ENCODE measurements at places on chromosomes 4 and X.
A peak's percentile ranks its signal among the peaks of the same experiment; 100 is the strongest.

- DNase-seq: no peak
Observed at GRCh38 chrX:13569479-13570260, at the start of gene EGFL6. Gene EGFL6 (plus strand): TSS chrX:13569601. CDS start chrX:13569862, 261 bp downstream.

- DNase-seq: no peak
Observed at GRCh38 chr4:174707051-174707676, 121.9 kb downstream of the GLRA3 start.

DNA sequence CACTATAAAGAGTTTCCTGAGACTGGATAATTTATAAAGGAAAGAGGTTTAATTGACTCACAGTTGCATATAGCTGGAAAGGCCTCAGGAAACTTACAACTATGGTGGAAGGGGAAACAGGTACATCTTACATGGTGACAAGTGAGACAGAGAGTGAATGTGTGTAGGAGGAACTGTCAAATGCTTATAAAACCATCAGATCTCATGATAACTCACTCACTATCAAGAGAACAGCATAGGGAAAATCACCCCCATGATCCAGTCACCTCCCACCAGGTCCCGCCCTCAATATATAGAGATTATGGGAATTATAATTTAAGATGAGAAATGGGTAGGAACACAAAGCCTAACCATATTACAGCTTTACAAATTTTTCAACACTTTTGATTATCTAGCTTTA is 266.0 kb downstream of the DTHD1 start:
- no peak for DNase-seq

- no peak for DNase-seq
Observed at GRCh38 chrX:30637874-30638815, 15.1 kb upstream of the GK start.

DNA sequence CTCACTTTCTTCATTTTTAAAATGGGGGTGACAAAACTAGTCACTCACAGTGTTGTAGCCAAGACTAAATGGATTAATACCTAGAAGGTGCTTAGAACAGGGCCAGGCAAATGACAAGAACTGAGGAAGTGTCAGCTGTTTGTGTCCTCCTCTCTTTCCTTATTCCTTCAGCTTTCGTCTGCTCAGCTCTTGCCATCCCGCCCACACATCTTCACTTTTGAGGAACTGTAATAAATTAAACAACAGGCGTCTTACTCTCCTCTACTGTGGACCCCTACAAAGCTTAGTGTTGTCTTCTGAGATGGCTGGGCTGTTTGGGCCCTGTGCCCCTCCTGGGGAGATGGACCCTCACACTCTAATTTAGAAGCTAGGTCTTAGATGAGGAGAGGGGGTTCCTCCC is 2.7 kb downstream of the HPSE start:
- no peak for DNase-seq

DNA sequence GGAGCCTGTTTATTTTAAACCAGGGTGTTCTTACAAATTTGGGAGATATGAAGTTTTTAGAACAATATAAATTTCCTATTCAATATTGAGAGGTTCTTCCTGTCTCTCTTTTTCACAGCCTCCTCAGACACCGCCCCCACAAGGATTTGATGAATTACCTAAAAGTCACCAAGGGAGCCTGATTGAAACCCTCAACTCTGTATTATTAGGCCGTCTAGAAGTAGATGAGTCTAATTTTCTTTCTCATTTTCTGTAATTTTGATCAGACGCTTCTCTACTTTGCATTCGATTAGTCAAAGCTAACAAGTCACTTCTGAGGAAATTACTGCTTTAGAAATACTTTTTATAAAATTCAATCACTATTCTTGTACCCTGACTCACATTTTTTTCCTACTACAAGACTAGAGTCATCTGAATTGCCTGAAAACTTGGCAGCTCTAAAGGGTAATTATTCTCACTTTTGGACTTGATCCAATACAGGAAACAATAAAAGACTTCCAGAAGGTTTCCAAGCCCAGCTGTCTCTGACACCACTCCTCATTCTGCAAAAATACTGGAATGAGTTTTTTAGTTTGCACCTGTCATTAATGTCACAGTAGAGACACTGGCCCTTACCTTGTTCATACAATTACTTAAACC is 111.2 kb downstream of the ELOVL6 start:
- DNase-seq: no peak

DNA sequence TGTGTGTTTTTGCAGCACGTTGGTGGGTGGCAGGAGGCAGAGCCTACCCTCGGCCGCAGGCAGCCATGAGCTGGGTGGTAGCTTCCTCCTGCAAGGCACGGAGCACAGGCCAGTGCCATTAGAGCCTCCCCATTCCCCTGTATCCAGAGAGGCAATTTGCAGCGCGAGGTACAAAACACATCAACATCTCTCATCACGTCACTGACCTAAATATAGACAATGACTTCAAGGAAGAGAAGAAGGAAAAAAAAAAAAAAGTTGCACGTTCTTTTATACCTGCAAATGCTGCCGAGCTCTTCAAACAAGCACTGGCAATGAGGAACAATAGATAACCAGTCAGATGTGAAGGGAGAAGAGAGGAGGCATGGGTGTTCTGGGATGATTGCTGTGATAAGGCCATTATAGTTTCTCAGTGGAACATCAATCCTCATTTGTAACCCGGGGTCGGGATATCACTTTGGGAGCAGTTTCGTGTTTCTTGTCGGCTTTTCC is 159.9 kb downstream of the MGST2 start:
- DNase-seq: peak; percentile 51

GRCh38 chrX:41022566-41022965 is 62.7 kb upstream of the USP9X start:
- no peak for DNase-seq

- DNase-seq: no peak
Observed at GRCh38 chrX:70046978-70047377, 2.8 kb downstream of the AWAT2 start.

DNA sequence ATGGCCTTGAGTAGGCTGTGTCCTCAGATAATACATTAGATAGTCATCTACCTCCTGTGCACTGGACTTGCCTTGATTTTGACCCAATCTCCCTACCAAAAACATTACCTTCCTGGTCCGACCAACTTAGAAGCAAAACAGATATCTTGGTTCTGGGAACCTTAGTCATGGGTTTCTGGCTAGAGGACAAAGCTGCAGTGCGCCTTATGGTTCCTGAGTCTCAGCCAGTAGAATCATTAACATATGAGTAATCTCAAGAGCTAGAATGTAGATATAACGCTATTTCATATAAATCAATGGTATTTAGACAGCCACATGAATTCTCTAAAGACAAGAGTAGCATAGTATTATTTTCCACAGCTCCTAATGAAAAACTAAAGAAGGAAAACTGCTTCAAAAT is 83.1 kb downstream of the GRIA3 start:
- DNase-seq: no peak

DNA sequence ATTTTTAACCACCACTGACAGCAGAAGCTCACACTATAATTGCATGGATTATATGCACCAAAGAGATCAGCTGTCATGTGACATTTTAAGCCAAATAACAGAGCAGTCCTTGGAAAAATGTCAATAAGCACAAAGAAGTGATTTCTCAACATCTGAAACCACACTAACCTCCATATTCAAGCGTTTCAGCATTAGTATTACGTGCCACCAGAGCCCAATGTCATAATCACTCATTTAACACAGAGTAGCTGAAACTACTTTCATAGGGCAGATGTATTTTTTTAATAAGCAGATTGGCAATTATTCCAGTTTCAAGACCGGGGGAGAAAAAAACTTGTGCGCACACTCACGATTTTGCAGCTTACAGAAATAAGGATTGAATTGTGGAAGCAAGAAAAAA is 76.6 kb downstream of the SH3KBP1 start:
- DNase-seq: no peak

DNA sequence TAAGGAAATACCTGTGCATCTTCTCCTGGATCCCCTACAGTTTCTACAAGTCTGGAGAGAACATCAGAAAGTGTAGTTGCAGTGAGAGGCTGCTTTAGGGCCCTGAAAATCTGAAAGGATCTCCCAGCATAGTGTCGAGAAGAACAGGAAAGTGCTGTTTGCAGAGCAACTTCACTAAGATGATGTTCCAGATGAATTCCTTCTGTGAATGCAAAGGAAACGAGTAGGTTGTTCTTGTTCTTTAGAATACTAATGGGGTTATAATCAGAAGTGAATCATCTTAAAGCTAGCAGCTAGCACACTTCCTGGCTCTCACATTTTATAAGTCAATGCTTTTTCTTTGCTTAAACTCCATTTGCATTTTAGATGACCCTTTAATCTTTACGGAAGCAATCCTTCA is 53.7 kb downstream of the ZAR1 start:
- no peak for DNase-seq

- no peak for DNase-seq
Observed at GRCh38 chr4:118026806-118027205, 7.5 kb upstream of the NDST3 start.

GRCh38 chr4:7757501-7758471 is 181.9 kb downstream of the AFAP1 start:
- DNase-seq: no peak

- no peak for DNase-seq
Observed at GRCh38 chrX:631802-632365, 1.3 kb downstream of the SHOX start.

DNA sequence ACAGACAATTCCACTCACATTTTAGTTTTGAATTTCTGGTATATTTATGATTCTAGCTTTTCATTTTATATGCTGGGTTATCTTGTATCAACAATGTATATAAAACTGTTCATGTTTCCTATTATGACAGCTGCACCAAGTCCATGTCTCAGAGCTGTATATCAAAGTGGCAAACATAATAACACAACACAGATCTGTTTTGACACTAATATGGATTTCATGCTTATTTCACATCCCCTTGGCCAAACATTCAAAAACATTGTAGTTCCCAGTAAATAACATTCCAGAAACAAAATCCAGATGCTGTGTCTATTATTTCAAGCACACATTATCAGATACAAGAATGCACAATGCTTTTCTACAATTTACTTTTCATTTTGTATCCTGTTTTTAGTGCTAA is 380.6 kb upstream of the MAGEB2 start:
- DNase-seq: no peak

DNA sequence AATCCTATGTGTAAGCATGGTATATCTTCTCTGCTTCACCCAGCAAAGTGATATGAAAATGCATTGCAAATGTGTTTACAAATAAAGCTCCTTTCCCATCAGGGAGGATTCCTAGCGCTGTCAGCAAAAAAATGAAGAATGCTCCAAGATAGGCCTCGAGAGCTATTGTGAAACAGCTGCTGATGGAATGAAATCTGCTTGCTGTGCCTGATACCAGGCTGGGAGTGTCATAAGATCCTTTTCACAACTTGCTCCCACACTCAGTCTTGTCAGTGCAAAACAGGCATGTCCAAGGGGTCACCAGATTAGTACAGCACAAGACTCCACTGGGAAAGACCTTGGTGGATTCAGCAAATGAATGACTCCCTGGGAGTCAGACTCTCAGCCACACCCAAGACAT is 34.1 kb downstream of the HNRNPH2 start:
- DNase-seq: no peak

Data from NCI-H187 treated with DMSO at 0.1 percent for 48 hours (cell line).